Nasal cavity respiratory epithelium epithelial cell of viscerocranial mucosa (primary cell): ENCODE measurements at places on chromosomes 6 and 20. TPM values are rescaled to one million over a fixed set of nuclear protein-coding genes. Genes with fewer than 3 reads are reported as not detected.

The SLC35D3 gene
- not detected in 2 replicates for total RNA-seq

The TBX18 gene
- total RNA-seq, result 4.1 and 13.5 TPM in 2 replicates

The PI16 gene
- total RNA-seq, result not detected in 2 replicates

The GSTA3 gene
- not detected in 2 replicates for total RNA-seq

The TLDC2 gene
- total RNA-seq, result under 0.01 TPM in 1 of 2 replicates, not detected in the other

The DEFB128 gene
- not detected in 2 replicates for total RNA-seq

The LGSN gene
- not detected in 2 replicates for total RNA-seq

The TMEM244 gene
- total RNA-seq, result not detected in 2 replicates

The PSMB9 gene
- total RNA-seq, result 1.4 and 8.9 TPM in 2 replicates

The HLA-DQA1 gene
- total RNA-seq, result not detected in 2 replicates

The NOL7 gene
- 66.4 and 94.7 TPM in 2 replicates for total RNA-seq

The OSTM1 gene
- total RNA-seq, result 69.7 and 83.3 TPM in 2 replicates

The JPH2 gene
- 0.68 and 4.1 TPM in 2 replicates for total RNA-seq

The GABRR1 gene
- not detected in 2 replicates for total RNA-seq

The EFCAB8 gene
- 0.36 and 0.68 TPM in 2 replicates for total RNA-seq

The FGD2 gene
- total RNA-seq, result under 0.01 and 0.07 TPM in 2 replicates

The VSTM2L gene
- 1.4 and 7.4 TPM in 2 replicates for total RNA-seq

The DEF6 gene
- 23.2 and 24.6 TPM in 2 replicates for total RNA-seq

The PRRC2A gene
- 32.1 and 73.3 TPM in 2 replicates for total RNA-seq

The SLC22A7 gene
- total RNA-seq, result not detected in 2 replicates

The LINC00237 gene
- not detected in 2 replicates for total RNA-seq

The TP53INP2 gene
- 1.7 and 3.6 TPM in 2 replicates for total RNA-seq

The PIGT gene
- 17.8 and 35.4 TPM in 2 replicates for total RNA-seq

The DEFB116 gene
- not detected in 2 replicates for total RNA-seq

The RRAGD gene
- 5.1 and 20.9 TPM in 2 replicates for total RNA-seq

The IMPG1 gene
- total RNA-seq, result not detected in 2 replicates

The HMGCLL1 gene
- 0.07 TPM in 1 of 2 replicates, not detected in the other for total RNA-seq

The SCRT2 gene
- total RNA-seq, result not detected in 2 replicates

The NRSN1 gene
- not detected in 2 replicates for total RNA-seq
